Tongue (tissue), 3 donors: ENCODE measurements at places on chromosomes 3 and 15. TPM values are rescaled to one million over a fixed set of nuclear protein-coding genes. Genes with fewer than 3 reads are reported as not detected.

The BTD gene
- 19.3 TPM for total RNA-seq

The SH2D7 gene
- not detected for total RNA-seq

The TNFSF10 gene
- total RNA-seq: 17.3 TPM

The STAB1 gene
- 56.5 TPM for total RNA-seq

The RHCG gene
- 70.4 TPM for total RNA-seq

The PLSCR2 gene
- total RNA-seq: not detected

The TRH gene
- total RNA-seq: 0.62 TPM

The PLA2G4D gene
- not detected for total RNA-seq

The ZNF654 gene
- total RNA-seq: 29.0 TPM

The SERPINI1 gene
- 7.7 TPM for total RNA-seq

The RGMA gene
- 36.2 TPM for total RNA-seq

The ATP13A5 gene
- 0.31 TPM for total RNA-seq

The RBMS3 gene
- 81.1 TPM for total RNA-seq
